RWPE2 (cell line): ENCODE measurements at places on chromosomes 16 and 17.

DNA sequence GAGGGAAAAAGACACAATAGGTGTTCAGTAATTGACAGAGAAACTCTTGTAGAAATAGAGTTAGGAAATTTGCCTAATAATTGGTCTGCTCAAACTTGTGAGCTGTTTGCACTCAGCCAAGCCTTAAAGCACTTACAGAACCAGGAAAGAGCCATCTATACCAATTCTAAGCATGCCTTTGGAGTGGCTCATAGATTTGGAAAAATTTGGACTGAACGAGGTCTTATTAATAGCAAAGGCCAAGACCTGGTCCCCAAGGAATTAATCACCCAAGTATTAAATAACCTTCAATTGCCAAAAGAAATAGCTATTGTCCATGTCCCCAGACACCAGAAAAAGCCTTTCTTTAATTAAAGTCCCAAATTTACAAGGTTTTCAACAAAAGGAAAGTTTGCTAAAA, 90.3 kb downstream of the EMP2 start:
- DNase-seq, result no peak

DNA sequence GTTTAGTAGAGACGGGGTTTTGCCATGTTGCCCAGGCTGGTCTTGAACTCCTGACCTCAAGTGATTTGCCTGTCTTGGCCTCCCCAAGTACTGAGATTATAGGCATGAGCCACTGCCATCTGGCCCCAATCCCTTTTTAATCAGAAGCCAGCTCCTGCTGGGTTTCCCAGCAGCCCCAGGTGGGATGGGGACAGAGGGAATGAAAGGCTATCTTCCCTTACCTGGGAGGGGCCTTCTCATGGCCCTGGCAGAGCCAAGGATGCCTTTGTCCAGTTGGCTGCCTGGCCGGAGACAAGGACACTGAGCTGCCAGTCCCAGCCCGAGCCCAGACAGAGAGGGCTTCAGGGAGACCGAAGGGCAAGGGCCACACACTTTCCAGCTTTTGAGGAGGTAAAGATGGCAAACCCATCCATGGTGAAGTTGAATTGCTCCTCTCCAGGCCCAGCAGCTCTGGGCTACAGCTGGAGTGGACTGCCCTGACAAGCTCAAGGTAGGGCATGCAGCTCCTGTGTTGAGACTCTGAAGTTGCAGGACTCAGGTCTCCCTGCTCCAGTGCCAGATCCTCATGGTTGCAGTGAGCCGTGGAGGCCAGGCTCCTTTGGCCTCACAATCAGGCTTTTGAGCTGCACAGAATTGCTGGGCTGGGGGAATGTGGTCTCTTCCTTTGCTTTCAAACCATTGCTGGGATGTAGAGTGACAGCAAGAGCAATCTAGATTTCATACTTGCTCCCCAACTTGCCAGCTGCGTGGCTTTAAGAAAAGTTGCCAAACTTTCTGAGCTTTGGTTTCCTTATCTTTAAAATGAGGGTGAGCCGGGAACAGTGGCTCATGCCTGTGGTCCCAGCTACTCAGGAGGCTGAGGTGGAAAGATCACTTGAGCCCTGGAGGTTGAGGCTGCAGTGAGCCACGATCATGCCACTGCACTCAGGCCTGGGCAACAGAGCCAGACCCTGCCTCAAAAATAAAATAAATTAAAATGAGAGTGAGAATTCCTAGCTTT, 44.5 kb upstream of the IL34 start:
- no peak for DNase-seq

- no peak for DNase-seq
Observed at GRCh38 chr17:39548494-39549225, 59.1 kb downstream of the NEUROD2 start.

- no peak for DNase-seq
Observed at GRCh38 chr17:38893113-38893512, 23.3 kb downstream of the LASP1 start.

DNA sequence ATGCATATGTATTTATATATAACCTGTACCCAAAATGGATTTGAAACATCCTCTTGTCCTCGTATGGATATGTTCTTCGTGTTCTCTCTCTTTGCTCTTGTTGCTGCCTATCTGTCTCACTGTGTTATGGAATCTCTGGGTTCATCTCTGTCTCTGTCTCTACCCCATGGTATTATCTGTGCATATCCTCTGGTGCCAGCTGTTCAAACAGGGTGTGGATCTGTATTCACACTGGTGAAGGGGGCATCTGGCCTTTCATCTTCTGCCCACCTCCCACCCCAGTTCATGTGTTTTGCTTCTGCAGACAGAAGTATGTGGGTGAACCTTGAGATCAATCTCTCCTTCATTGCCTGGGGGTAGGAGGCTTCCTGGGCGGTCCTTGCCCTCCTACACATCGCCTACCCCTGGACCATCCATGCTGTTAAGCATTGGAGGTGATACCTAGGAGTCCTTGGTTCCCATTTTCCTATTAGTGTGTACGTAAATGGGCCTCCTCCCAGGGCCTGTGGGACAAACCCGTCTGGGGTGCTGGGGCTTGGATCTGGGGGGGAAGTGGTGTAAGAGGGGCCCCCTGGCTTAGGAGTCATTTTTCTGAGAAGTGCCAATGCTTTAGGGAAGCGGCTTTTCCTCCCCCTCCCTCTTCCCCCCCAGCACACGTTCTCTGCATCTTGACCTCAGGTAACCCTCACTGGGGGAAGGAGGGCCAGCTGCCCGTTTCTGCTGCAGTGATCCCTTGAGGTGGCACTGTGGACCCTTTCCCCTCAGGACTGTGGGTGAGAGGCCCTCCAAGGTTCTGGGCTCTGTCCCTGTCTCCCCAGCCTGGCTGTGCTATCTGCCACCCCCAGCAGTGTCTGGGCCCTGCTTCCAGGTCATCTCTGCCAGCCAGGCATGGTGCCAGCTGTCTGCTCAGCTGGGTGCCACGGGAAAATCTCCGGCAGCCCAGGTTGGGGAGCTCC, 21.1 kb downstream of the RARA start:
- no peak for DNase-seq

DNA sequence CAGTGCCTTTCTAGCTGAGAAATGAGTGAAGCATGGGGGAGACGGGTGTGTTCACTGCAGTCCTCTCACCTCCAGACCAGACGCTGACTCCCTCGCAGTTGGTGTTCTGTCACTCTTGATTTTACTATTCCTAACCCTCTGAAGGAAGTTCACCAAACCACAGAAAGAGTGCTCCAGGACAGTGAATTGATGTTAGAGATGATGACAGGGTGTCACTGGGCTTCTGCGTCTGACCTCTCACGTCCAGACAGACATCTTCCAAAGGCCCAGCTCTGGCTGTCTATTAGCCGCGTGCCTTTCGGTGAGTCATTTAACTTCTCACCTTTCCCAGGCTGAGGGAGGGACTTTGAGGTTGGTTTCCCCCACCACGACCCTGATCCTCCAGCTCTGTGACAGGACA, 8.2 kb downstream of the CRAMP1 start:
- no peak for DNase-seq

- no peak for DNase-seq
Observed at GRCh38 chr16:56067406-56067805, 123.9 kb upstream of the GNAO1 start.

- DNase-seq, result no peak
Observed at GRCh38 chr17:3828151-3828851, 17.7 kb downstream of the NCBP3 start.

- no peak for DNase-seq
Observed at GRCh38 chr17:49715717-49716279, 8.0 kb upstream of the SLC35B1 start.

- DNase-seq, result no peak
Observed at GRCh38 chr17:30222721-30223175, 12.7 kb downstream of the SLC6A4 start.

DNA sequence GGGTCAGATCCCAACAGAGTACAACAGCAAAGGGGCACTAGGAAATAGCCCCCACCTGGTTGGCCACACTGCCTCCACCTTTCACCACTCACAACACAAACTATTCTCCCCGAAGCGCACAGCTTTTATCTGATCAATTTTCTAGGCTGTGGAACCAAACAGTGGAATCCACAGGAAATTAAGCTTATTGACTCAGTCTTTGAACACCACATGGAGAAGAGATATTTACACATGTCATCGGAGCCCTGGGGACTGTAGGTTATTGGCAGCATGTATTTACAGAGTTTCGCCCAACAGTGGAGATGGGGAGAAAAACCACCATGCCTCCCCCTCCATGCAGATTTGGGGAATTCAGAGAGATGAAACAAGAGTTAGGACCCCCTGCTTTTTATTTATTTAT, 154.8 kb downstream of the XYLT1 start:
- no peak for DNase-seq

DNA sequence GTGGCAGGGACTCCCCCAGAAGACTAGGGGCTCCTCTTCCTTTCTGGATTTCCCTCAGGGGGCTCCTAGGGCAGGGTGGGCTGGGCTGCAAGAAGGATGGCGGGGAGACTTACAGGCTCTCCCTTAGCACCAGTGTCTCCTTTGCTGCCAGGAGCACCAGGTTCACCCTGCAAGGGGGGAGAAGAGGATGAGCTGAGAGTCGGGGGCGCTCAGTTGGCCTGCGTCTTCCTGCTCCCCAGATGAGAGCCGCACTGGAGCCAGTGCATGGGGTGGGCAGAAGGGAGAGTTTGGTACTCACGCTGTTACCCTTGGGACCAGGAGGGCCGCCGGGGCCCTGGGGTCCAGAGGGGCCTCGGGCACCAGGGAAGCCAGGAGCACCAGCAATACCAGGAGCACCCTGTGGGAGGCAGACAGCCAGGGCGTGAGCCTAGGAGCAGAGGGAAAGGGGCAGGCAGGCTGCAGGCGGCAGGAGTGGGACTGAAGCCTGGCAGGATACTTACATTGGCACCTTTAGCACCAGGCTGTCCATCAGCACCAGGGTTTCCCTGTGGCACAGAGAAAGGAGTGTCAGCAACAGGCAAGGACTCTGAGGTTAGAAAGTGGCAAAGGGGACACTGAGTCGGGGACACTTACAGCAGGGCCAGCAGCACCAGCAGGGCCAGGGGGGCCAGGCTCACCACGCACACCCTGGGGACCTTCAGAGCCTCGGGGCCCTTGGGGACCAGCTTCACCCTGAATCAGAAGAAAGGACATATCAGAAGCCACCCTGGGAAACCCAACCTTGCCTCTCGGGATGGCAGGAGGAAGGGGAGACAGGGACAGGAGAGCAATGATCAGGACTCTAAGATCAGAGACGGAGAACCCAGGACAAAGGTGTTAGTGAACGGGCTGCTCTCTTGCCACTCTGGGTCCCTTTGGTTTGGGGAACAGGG, 6.2 kb downstream of the COL1A1 start:
- DNase-seq, result no peak

DNA sequence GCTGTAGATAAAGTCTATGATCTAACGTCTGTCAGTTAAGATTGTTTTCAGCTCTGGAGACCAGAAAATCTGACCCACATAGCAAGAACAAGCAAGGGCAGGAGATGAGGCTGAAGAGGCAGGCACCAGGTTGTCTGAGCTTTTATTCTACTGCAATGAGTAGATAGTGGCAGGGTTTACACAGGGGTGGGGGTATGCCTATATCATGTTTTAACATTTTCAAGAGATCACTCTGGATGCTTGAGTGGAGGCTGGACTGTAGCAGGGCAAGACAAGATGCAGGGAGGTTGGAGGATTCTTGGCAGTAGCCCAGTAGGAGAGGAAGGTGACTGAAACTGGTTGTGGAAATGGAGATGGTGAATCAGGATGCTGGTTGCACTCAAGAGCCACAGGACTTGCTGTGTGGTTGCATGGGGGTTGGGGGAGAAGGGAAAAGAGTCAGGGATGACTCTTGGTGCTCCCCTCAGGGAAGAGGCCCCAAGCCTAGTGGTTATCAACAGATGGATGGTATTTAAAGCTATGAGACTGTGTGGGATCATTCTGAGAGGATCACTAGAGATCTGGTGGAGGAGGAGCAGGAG, 143.1 kb upstream of the KCNJ18 start:
- DNase-seq, result no peak

GRCh38 chr17:35289222-35289621, 46.4 kb downstream of the SLFN5 start:
- DNase-seq, result no peak

- DNase-seq, result no peak
Observed at GRCh38 chr16:1669698-1670097, 8.4 kb upstream of the JPT2 start.

GRCh38 chr17:21214777-21215541, 998 bp upstream of the TMEM11 start:
- no peak for DNase-seq

DNA sequence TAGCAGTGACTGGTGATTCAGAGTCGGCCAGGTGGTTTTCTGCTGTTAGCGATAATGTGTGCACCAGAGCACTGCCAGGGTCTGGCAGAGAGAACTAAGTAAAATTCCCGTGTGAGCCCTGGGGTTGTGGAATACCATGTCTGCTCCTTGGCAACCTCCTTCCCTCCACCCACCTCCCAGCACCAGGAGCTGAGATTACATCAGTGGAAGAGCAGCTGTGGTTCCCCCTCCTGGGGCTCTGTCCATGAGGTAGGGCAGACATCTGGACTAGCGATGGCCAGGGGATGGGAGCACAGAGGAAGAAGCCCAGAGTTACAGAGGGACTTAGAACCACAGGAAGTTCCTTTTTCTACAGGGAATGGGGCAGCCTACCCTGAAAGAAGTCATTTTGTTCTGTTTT, 15.8 kb downstream of the CLEC10A start:
- no peak for DNase-seq

- no peak for DNase-seq
Observed at GRCh38 chr17:18006495-18007239, 32.3 kb downstream of the ATPAF2 start.

DNA sequence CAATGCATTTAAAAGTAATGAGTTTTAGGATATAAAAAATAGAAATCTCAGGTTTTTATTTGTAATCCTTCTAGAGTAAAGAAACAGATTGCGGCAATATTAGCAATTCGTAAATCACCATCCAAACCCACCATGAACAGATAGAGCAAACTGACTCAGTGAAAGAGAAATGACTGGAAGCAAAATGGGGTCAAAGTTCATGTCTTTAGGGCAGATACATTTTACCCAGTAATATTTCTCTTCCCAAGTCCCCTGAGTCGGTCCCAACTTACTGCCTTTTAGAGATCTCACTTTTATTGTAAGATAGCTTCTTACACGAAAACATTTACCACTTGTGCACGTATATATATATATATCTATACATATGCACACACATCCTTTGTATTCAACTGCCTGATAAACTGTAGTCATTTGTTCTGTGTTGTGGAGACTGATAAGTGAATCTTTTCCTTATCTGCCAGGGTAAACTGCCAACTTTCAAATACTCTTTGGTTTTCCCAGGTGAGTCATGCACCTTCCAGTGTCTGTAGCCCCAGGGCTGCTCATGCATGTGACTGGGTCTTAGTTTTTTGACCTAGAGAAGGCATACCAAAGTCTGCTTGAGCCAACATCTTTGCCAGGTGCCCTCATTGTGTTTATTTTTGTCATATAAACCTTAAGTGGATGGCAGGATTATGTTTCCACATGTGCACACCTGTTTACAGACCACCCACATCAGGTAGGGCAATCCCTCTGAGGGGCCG, 7.8 kb upstream of the IRF8 start:
- DNase-seq, result no peak

DNA sequence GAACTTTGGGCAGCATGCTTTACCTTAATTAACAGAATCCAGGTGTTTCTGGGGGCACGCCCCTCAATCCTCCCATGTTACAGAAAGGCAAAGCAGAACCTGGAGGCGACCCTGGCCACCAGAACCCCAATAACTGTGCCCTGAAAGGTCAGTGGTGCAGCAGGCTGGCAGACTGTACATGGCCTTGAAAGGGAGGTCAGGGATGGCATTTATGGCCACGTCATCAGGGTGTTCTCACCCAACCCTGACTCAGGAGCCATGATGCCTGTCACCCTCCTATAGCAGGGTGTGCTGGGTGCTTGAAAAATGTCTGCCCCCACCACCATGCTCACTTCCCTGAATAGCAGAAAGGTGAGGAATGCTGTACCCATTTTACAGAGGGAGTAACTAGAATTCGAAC, 177.7 kb downstream of the TMEM132E start:
- DNase-seq, result no peak
